ENCODE measurements at places on chromosomes 4 and X.
A peak's percentile ranks its signal among the peaks of the same experiment; 100 is the strongest.

DNA sequence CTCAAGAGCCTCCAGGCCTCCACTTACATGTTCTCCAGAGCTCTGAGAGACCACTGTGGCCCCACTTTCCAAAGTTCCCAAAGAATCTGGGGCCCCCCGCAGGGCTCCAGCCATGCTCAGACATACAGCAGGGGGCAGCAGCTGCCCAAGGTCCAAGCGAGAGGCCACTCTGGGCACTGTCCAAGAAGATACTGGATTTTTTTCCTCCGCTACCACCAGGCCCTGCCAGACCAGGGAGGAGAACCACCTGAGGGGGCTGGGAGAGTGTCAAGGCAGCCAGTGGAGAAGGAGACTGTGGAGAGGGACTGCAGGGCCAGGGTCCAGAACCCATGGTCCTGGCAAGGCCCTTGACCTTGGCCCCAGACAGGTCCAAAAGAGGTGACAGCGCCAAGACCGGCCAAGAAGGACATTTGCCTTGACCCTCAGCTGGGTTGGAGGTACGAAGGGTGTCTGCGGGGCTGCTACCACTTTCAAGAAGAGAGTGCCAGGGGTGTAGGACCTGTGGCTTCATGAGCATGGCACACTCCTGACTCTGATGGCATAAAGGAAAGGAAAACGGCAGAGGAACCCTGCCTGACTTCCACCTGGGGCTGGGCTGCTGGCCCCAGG is 5.3 kb downstream of the EMD start:
- DNase-seq = no peak

DNA sequence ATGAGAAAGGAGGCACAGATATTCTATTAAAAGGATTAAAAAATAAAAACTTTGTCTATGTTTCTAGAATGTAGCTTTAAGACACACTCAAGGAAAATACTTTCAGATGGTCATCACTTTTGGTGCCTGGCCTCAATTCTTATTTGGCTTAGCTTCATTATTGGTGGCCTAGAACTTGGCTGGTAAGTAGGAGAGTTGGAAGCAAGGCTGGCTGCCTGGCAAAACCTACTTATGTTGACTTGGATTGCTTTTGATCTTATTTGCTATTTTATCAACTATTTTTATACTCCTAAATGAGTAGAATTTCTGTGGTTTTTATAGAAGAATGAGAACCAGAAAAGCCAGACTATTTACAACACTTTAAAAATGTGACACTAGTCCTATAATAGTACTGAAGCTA is 35.3 kb upstream of the JADE3 start:
- no peak for DNase-seq

- no peak for DNase-seq
Observed at GRCh38 chrX:13666836-13667235, 13.9 kb downstream of the TCEANC start.

DNA sequence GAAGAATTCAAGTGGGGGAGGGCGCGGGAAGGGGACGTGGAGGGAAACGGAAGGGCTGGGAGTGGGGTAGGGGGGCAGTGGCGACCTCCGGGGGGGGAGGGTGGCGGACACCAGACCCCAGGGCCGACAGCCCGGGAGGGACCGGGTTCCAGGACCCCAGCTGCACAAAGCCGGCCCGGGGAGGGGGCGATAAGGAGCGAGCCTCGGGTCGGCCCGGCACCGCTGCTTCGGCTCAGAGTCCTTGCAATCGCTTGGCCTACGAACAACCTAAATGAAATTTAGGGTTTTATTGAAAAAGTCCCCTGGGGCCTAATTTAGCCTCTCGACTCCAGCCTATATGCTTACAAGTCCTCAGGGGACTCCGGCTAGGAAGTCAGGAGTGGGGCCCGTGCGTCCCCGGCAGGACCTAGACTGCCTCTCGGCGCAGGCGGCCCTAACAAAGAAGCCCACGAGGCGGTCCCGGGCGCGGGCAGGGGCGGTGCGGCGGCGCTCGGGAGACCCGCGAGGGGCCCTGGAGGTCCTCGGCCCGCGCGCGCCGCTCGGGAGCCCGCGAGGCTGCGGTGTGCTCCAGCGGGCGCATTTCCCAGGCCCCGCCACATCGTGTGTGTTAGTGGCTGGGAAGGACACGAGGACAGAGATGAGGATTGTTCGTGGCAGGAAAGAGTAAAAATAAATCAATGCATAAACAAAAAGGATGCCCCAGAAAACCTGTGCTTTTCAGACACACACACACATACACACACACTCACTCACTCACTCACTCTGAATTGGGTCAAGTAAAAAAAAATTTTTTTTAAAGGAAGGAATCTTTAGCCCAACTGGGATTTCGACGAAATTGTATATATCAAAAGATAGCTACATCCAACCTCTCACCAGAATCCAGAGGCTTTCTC is 70.0 kb downstream of the MGST2 start:
- DNase-seq = no peak

GRCh38 chrX:69387567-69388487 is 116.3 kb upstream of the NALF2 start:
- DNase-seq = peak; percentile 34

GRCh38 chr4:173332963-173333657 is 1.0 kb downstream of the HMGB2 start:
- DNase-seq = no peak

DNA sequence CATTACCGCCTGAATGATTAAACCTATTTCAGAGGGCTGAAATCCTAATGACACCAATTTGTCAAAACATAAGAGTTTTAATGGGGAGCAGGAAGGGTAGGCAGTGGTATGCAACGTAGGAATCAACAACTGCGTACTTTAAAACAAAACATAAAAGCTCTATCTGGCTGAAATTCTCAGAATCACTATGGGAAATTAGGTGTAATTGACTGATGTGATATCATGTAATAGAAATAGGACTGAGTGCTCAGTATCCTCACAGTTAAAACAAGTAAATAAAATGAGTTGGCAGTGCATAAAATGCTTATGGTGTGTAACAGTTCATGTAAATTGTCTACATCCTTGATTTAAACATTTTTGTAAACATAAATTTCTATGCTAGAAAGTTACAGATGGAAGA is 13.6 kb upstream of the IGSF1 start:
- no peak for DNase-seq

- DNase-seq = no peak
Observed at GRCh38 chr4:52107745-52108144, 56.6 kb downstream of the SPATA18 start.

- no peak for DNase-seq
Observed at GRCh38 chr4:126051689-126052424, 737.1 kb downstream of the FAT4 start.

DNA sequence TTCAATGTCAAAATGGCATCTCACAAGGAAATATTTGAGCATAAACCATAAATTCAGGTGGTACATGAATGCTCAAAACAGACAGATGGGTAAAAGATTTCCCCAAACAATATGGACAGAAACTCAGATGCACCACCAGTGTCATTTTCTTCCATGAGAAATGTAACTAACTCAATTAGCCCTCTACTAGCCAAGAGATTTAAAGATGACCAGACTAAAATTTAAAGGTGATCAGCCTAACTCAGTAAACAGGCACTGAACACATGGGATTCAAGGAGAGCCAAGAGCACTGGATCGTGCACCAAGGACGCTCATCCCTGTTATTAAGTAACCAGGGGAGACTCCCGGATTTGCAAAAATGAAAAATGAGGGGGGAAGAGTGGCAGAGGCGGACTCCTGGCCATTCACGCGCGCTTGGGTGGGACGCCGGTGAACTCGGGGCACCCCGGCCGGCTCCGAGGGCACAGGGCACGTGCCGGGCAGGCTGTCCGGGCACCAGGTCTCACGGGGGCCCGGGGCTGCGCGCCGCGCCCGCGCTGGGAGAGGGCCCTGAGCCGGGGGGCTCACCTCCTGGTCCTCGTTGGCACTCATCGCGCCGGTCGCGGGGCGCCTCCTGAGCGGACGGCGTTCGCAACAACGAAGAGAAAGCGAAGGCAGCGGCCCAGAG is 490 bp downstream of the RWDD4 start:
- DNase-seq = no peak

DNA sequence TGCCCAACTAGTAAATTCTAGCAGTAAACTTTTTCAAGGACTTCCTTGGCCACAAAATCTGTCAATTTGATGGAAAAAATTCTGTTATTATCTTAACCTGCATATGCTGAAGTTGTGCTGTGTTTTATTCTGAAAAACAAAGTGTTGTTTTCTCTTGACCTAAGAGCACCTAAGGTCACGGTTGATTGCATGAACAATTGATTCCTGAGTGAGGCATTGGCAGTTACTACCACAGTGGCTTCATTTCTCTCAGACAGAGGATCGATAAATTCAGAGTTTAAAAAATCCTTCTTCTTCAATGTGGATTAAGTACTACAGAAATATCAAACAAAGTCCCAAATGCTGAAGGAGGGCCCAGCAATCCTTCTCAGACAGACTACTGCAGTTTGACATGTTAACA is 6.2 kb downstream of the HDAC8 start:
- DNase-seq = no peak

- DNase-seq = no peak
Observed at GRCh38 chr4:182869697-182870096, 47.5 kb downstream of the DCTD start.

- DNase-seq = no peak
Observed at GRCh38 chr4:72119946-72120345, 88.1 kb downstream of the NPFFR2 start.

- DNase-seq = no peak
Observed at GRCh38 chr4:153804722-153805121, 15.8 kb upstream of the SFRP2 start.

DNA sequence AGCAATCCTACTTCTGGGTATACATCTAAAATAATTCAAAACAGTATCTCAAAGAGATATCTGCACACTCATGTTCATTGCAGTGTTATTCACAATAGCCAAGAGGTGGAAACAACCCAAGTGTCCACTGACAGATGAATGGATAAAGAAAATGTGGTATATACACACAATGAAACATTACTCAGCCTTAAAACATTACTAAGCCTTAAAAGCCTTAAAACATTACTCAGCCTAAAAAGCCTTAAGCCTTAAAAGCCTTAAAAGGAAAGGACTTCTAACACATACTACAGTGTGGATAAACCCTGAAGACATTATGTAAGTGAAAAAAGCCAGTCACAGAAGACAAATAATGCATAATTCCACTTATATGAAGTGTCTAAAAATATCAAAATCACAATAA is 40.3 kb upstream of the TFDP3 start:
- DNase-seq = no peak

DNA sequence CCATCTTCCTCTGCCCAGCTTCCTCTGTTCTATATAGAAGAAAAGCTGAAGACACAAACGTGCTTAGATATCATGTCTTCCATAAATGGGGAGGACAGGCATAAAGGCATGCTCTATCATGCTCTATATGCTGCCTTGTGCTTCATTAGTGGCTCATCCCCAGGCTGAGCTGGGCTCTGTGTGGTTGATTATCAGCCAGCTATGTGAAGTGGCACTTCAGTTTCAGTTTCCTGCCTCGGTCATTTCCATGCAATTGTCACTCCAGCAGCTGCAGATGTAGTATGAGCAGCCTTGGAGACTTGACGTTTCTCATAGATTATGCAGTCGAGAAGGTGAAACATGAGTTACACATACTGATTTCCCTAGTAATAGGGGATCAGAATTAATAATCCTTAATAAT is 106.2 kb downstream of the SYTL5 start:
- DNase-seq = peak; percentile 83
